ENCODE measurements at places on chromosomes 1 and 21. TPM values are rescaled to one million over a fixed set of nuclear protein-coding genes. Genes with fewer than 3 reads are reported as not detected.

Gene OR14A16
- not detected for polyA plus RNA-seq

Gene OR2L2
- not detected for polyA plus RNA-seq

Gene SLC30A2
- 99.7 TPM for polyA plus RNA-seq

Gene IL23R
- not detected for polyA plus RNA-seq

Gene HSPA6
- 4.4 TPM for polyA plus RNA-seq

Gene CD53
- 59.0 TPM for polyA plus RNA-seq

Gene FMO2
- polyA plus RNA-seq, result 79.6 TPM

Gene CFAP57
- 0.07 TPM for polyA plus RNA-seq

Gene HCRTR1
- 0.08 TPM for polyA plus RNA-seq

Gene PHGDH
- polyA plus RNA-seq, result 65.2 TPM

Gene SMPDL3B
- polyA plus RNA-seq, result 1.1 TPM

Gene GUCA2B
- not detected for polyA plus RNA-seq
